CD4-positive, alpha-beta T cell treated with Interleukin-15 for 1 hour (primary cell): ENCODE measurements at places on chromosomes 16 and 17.

DNA sequence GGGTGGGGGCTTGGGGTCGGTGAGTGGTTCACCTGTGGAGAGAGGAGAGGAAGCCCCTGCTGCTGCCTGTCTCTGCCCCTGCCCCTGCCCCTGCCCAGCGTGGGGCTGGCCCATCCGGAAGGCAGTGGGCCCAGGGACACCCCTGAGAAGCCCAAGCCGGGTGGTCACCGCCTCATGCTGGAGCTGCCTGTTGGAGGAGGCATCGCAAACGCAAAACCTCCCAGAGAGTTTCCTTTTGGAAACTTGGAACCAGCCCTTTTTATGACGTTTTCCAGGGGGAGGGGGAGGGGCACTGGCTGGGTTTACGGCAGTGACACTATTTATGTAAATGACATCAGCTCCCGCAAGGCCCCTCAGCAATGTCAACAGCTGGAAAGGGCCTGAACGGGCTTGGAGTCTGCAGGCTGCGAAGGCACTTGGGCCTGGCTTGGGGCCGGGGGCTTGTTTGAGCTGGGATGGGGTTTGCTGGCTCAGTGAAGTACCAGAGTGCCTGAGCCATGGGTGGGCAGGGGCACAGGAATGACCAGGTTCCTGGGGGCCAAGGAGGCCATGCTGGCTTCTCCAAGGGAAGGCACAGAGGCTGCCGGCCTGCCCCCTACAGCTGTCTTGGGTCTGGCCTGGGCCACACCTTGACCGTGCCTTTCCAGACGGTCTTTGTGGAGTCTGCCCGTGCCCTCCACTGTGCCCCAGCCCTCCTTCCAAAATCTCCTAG, 219.5 kb downstream of the NTN1 start:
- no peak for DNase-seq

DNA sequence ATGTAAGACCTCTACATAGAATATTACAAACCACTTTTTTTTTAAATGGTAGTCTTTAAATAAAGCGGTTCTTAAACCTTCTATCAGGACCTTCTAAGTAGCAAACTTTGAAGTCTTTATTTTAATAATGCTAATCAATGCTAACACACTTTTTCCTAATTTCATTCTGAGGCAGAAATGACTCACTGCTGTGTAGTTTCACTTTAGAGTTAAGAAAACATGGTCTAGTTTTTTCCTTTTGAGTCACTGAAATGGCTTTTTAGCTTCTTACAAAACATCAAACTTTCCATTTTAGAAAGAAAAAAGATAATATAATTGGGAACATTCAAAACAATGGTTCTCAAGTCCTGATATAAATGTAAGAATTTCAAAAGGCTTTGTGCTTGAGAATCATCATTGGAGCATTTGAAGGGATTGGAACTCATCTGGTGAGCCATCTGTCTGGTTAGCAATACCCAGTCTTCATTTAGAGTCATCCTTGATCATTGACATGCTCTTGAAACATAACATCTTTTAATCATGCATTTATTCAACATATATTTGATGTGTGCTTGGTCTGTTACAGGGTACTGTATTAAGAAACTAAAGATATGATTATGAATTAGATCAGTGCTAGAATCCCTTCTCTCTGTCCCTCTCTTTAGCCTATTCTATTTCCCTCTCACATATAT, 258.3 kb upstream of the MON1B start:
- no peak for DNase-seq

- DNase-seq: peak; percentile 51
These were observed 17.5 kb upstream of the TNFRSF13B start for GRCh38 chr17:16989230-16989952.

- DNase-seq: peak; percentile 87
These were observed 36.7 kb downstream of the CMIP start for GRCh38 chr16:81481207-81481821.

- DNase-seq: no peak
These were observed 6.0 kb upstream of the PRDM7 start for GRCh38 chr16:90083139-90083538.

- DNase-seq: no peak
These were observed 3.5 kb upstream of the KATNB1 start for GRCh38 chr16:57732037-57732436.

DNA sequence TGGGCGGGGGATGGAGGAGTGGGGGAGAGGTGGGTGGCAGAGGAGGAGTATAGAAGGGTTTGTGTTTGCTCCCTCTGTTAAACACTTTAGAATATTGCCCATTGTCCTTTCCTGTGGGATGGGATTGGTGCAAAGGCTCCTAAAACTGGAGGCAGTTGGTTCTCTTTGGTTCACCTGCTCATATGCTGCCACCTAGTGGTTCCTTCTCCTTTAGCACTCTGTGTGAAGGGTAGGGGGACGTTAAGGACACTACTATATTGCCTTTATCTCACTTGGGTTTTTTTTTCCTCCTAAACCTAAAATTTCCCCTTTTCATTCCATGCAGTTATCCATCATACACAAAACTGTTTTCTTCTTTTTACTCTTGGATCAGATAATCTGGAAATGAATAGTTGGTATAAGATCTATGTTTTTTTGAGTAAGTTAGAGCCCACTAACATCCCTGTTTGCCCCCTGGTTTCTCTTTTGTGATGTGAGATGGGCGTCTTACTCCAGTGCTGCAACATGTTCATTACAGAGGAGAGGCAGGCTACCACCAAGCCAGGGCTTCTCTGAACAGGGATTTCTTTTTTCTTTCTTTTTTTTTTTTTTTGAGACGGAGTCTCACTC, 23.8 kb downstream of the SNX11 start:
- DNase-seq: peak; percentile 40

- no peak for DNase-seq
These were observed 50.7 kb downstream of the NT5M start for GRCh38 chr17:17353625-17354484.

DNA sequence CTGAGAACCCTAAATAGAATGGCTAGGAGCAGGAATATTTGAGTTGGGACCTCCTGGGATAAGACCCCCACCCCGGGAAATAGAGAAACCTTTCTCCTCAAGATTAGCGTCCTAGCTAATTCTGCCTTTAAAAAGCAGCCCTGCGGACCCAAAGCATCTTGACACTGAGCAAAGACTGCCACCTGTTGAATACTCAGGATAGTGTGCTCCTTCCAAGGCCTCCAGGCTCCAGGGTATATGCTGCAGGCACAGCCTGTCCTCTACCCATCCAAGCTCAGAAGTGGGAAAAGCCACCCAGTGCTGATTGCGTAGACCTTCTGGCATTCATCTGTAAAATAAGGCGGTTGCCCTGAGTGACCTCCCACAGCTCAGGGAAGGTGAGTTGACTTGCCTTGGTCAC, 456.2 kb upstream of the DYNLRB2 start:
- DNase-seq: no peak

- DNase-seq: no peak
These were observed 49.5 kb downstream of the FTO start for GRCh38 chr16:53753431-53753830.
